ENCODE measurements at places on chromosomes 3 and 15.

DNA sequence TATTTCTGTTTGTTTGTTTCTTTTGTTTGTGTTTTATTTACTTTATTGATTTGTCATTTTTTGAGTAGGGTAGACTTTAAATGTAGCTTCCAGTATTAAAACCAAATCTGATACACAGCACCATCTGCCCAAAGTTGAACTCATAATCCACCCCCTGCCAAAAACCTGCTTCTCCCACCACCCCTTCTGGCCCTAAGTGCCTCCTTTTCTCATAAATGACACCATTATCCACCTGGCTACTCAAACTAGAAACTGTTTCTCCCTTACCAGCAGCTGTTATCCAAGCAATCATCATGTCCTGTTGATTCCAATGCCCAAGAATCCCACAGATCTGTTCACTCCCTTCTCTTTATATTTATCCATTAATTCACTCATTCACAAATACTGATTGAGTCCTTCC is 21.8 kb upstream of the PTX3 start:
- no peak for DNase-seq

GRCh38 chr15:77098572-77098971 is 27.7 kb upstream of the TSPAN3 start:
- DNase-seq, result no peak

DNA sequence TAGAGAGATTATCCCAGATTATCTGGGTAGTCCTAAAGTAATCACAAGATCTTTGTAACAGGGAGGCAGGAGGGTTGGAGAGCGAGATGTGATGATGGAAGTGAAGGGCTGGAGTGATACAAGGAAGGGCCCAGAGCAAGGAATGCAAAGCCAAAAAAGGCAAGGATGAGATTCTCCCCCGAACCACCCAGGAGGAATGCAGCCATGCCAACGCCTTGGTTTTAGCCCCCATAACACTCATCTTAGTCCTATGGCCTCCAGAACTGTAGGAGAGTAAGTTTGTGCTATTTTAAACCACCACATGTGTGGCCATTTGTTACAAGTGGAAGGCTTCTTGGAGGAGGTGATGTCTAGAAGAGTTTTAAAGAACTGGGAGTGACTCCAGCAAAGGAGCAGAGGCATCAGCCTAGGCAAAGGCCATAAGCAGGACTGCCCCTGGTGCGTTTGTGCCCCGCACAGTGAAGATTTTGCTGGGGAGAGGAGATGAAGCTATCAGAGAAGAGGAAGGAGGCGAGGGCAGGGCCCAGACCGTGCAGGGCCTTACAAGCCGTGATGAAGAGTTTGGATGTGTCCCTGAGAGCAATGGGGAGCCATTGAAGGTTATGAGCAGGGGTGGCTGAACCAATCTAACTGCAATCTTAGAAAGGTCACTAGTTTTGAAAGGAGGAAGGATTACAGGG is 25.3 kb upstream of the CORO2B start:
- no peak for DNase-seq

DNA sequence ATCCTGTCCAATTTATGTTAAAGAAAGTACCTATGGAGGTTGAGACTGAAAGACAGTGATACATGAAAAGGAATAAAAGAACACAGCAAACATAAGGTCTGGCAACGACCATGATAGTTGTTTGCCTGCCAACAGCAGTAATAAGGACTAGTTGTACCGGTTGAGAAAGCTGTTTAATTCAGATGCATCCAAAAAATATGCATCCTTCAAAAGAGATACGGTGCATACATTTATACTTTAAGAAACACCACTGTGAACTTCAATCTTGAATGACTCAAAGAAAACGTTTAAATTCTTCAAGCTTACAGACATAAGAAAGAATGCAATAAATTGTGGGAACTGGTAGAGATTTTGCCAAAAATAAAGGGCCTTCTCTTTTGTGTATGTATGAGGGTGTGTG is 492.1 kb downstream of the NLGN1 start:
- no peak for DNase-seq

GRCh38 chr3:158249183-158249582 is 139.3 kb downstream of the RSRC1 start:
- no peak for DNase-seq

- DNase-seq, result peak; percentile 77
Measured at GRCh38 chr15:74545776-74546656, 5.0 kb downstream of the ARID3B start.

DNA sequence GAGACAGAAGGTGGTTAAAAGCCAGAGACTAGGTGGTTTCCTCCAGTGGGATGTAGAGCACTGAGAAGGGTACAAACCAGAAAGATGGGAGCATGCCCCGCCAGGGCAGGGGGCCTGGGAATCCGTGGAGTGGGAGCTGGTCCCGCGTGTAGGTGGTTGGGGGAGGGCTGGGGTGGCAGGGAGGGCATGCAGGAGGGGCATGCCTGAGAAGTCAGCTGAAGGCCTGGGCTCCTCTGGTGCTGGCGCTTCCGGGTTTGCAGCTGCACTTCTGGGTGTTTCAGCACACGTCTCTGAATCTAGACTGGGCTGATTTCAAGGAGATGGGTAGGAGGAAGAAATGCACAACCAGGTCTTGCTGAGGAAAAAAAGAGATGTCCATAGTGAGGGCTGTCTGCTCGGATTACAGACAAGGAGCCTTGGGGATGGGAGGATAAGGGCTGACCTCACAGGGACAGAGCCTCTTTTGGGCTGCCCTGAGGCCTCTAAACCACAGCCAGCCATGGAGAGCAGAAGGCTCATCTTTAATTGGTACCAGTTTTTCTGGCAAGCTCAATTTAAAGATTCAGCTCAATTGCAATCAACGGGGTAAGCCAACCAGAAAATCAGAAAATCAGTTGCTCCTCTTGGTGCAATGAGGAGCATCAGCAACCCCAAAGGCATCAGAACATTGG is 151.9 kb downstream of the FAM43A start:
- DNase-seq, result no peak

GRCh38 chr15:97140216-97140615 is 809.7 kb downstream of the NR2F2 start:
- no peak for DNase-seq

GRCh38 chr3:130480736-130481135 is 36.2 kb upstream of the COL6A6 start:
- no peak for DNase-seq

- no peak for DNase-seq
Measured at GRCh38 chr3:194561306-194561974, 71.8 kb downstream of the TMEM44 start.

- DNase-seq, result no peak
Measured at GRCh38 chr3:42067326-42067725, 23.8 kb upstream of the TRAK1 start.

DNA sequence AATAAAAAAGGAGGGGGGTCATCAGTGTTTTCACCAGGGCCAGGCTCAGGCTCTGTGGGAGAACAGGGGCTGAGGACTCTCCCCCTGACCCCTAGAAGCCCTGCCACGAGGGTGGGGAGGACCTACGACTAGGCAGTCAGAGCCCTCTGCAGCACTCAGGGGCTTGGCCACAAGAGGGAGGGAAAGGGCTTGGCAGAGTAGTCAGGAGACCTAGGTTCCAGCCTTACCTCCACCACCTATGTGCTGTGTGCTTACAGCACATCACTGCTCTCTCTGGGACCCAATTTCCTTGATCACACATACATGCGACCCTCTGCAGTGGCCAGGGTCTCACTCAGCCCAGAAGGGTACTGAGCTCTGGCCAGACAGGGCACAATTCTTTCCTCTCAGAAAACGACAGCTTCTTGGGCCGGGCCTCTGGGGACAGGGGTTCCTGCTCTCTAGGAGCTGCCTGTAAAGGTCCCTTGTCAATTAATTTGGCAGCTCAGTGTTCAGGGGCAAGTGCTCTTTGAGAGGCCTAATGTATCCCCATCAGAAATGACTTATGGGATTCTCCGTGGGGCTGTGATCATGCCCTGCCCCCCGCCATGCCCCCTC is 16.4 kb upstream of the SKIC8 start:
- DNase-seq, result no peak

- no peak for DNase-seq
Measured at GRCh38 chr3:113079218-113079961, 88.6 kb downstream of the GTPBP8 start.

DNA sequence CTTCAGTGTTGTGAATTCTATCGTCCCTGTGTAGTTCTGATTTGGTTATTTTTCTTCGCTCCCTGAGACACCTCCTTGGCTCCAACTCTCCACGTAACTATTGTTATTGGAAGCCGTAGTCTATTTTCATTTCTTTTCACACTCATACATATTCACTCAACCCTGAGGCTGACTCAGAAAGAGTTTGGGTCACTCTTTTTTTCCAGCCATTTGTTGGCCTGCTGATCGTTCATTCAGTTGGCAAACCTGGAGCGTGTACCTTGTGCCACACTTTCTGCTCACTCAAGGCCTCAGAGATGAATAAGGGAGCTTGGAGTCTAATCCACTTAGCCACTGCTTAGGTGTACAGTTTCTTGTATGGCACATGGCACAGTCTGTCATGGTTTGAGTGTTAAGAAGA is 22.4 kb downstream of the GYG1 start:
- no peak for DNase-seq

DNA sequence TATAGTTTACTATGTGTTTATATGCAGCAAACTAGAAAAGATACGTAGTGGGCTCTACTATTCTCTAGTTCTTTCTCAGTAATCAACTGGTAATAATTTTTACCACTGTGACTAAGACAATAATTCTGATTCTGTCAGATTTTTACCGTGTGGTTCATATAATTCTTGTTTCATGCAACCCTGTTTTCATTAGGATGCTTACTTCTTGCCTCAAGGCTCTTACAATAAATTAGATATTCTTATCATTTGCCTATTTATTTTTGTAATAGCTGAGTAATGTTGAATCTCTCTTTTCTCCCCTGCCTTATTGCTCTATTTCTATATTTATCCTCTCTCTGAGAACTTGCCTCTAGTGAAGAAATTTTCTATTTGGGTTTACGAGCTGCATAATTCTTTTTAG is 524.7 kb downstream of the NAALADL2 start:
- DNase-seq, result no peak

- no peak for DNase-seq
Measured at GRCh38 chr3:20236603-20237002, 50.6 kb upstream of the SGO1 start.

DNA sequence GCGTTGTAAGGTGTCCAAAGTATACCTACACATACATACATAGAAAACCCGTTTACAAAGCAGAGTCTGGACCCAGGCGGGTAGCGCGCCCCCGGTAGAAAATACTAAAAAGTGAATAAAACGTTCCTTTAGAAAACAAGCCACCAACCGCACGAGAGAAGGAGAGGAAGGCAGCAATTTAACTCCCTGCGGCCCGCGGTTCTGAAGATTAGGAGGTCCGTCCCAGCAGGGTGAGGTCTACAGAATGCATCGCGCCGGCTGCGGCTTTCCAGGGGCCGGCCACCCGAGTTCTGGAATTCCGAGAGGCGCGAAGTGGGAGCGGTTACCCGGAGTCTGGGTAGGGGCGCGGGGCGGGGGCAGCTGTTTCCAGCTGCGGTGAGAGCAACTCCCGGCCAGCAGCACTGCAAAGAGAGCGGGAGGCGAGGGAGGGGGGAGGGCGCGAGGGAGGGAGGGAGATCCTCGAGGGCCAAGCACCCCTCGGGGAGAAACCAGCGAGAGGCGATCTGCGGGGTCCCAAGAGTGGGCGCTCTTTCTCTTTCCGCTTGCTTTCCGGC is 318.6 kb downstream of the FGF12 start:
- DNase-seq, result no peak

- no peak for DNase-seq
Measured at GRCh38 chr15:27479296-27480140, 508.5 kb downstream of the GABRG3 start.

GRCh38 chr3:23071296-23071695 is 131.8 kb upstream of the UBE2E2 start:
- DNase-seq, result no peak

DNA sequence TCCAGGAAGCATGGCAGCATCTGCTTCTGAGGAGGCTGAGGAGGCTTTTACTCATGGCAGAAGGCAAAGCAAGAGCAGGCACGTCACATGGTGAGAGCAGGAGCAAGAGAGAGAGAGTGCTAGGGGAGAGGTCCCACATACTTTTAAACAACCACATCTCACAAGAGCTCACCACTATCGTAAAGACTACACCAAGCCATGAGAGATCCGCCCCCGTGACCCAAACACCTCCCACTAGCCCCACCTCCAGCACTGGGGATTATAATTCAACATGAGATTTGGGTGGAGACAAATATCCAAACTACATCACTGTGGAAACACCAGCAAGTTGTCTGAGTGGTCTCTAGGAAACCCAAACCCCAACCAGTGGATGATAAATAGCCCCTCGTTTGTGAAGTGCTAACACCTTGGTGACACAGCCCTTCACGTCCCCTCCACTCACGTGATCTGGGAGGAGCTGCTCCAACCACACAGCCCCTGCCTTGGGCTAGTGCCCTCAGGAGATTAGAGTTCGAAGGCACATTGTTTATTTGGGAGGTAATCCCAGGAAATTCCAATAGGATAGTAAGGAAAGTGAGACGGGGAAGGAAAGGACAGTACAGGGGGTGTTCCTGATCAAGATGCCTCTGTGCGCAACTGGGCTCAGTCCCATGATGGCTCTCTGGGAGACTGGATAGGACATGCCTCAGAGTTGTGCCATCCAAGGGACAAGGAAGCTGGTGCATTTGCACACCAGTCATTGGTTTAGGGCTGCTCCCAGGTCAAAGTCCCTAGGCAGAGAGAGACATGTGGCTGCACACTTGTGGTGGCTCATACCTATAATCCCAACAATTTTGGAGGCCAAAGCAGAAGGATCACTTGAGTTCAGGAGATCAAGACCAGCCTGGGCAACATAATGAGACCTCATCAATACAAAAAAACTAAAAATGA is 80.6 kb upstream of the CTNNB1 start:
- DNase-seq, result no peak

DNA sequence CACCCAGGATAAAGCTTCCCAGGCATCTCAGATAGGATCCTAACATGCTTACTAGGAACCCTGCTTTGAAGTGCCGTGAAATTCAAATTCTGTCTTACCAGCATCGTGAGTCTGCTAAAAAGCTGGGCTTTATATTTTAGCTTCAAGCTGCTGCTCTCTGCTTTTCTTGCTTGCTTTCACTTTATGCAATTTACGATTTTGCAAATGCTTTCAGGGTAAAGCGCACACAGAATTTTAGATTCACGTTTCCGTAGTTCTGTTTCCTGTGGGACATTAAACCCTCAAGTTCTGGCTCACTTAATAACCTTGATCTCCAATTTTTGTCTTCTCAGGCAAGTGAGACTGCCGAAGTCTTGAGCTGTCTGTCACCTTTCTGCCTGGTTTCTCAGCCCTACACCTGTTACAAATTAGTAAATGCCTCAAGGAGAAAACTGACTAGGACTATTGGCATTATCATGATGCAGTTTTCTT is 170.5 kb upstream of the TGFBR2 start:
- no peak for DNase-seq
